ENCODE measurements at places on chromosomes 13 and 19.

- DNase-seq, result no peak
Measured at GRCh38 chr19:30968210-30968609, 381.0 kb downstream of the TSHZ3 start.

- DNase-seq, result no peak
Measured at GRCh38 chr13:24074678-24075077, 85.8 kb upstream of the SPATA13 start.

GRCh38 chr19:35178701-35179100, 24.2 kb downstream of the FXYD5 start:
- no peak for DNase-seq

GRCh38 chr19:28519952-28520861, 692.7 kb downstream of the UQCRFS1 start:
- DNase-seq, result no peak

GRCh38 chr19:43957891-43958290, 6.9 kb downstream of the ZNF221 start:
- no peak for DNase-seq

- DNase-seq, result no peak
Measured at GRCh38 chr13:97307118-97307881, 85.2 kb downstream of the MBNL2 start.

DNA sequence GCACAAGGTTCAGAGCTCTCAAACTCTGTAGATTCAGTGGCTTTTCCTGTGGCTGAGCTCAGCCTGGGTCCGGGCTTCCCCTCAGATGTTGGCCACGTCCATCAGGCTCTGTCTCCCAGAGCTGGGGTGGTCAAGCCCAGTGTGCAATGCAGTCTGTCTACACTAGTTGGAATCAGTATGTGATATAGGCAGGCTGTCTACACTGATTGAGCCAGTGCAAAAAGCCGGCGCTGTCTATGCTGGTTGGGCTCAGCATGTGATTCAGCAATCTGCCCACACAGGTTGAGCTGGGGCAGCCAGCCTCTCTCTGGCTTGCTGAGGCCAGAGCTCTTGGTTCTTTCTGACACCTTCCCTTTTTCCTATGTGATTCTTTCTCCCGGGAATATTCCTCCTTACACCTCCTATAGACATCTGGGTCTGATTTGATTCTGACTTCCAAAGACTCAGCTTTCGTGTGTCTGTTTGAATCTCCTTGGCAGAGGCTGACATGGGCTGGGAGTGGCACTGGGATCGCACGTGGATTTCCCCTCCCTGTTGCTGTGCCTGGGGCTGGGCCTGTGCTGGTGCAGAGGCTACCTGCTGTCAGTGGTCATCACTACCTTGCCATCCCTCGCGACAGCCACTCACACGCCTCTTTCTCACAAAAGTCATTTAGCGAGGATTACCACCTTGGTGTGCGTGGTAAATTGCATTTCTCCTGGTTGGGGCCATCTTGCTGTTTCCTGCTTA, 9.3 kb downstream of the CHST8 start:
- DNase-seq, result no peak

- no peak for DNase-seq
Measured at GRCh38 chr13:18954254-18954653, 227.4 kb downstream of the TUBA3C start.

GRCh38 chr13:59178344-59178743, 985.4 kb downstream of the DIAPH3 start:
- DNase-seq, result no peak

DNA sequence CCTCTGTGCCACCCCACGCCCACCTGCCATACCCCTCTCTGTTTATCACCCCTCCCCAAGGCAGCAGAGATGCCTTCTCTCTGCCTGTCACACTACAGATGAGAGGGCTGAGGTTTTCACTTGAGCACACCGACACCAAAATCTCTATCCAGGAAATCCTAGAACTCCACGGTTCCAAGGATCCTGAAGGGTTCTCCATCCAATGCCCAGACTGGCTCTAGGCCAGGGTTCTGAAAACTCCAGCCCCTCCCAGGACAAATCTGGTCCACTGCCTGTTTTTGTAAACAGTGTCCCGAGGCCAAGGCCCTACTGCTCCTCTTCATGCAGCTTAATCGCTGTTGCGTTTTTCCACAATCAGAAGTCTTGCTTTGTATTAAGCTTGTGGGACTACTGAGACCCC, 20.1 kb downstream of the TLE2 start:
- no peak for DNase-seq

DNA sequence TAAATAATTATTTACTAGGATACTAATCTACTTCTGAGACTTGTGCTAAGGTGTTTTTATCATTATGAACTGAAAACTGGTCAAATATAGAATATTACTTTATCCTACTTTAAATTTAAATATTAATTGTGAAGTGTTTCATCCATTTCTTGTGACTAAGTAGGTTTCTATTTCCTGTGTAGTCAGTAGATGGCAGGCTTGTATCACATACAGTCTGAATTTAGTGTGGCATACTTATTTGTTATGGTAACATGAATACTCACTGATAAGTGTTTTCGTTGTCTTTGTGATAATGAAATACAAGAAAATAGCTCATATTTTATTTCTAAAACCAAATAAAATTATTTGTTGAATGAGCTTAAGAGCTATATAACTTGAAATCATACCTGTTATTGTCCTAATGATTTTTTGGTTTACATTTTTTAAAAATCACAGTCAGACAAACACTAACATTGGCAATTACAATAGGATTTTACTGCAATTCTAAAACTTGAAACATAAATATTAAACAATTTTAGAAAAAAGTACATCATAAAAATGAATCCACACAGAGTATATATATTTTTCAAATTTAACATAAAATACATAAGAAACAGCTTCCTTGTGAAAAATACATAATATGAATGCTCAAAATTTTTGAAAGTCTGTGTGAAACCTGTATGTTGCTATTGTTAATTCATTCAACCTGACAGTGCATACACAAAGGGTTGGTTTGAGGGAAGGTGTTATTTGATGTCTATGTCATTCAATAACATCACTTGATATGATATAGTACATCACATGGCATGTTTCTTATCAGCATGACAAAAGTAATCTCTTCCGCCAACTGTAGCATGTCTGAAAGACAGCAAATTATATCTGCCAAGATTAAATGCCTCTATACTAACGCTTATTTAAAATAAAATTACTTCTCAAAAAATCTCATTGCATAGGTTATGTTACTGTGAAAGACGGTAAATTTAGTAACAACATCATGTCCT, 904.8 kb upstream of the PCDH20 start:
- DNase-seq, result peak; percentile 2

- no peak for DNase-seq
Measured at GRCh38 chr13:100512422-100512821, 76.2 kb downstream of the GGACT start.

DNA sequence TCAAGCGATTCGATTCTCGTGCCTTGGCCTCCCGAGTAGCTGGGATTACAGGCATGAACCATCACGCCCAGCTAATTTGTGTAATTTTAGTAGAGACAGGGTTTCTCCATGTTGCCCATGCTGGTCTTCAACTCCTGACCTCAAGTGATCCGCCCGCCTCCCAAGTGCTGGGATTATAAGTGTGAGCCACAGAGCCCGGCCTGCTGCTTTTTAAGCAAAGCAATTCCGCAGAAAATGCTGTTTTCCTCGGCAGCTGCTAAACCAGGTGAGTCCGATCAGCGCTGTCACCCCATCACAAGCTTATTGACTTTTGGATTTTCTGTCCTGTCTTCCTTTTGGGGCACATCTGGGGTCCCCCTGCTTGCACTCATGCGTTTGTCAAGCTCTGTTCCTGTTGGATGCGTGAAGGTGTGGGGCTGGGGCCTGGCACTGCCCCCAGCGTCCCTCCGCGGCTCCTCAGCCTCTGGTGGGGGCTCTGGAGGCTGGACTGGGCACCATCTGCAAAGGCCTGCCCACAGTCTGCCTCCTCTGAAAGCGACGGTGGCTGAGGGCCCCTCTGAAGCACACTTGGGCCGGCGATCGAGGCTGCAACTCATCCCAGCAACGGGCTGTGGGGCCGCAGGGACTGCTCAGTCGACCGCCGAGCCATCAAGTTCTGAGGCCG, 25.7 kb downstream of the CEBPG start:
- DNase-seq, result no peak

- no peak for DNase-seq
Measured at GRCh38 chr19:40594255-40594654, 6.9 kb upstream of the LTBP4 start.

GRCh38 chr13:20001366-20002190, 43.1 kb downstream of the ZMYM2 start:
- no peak for DNase-seq

DNA sequence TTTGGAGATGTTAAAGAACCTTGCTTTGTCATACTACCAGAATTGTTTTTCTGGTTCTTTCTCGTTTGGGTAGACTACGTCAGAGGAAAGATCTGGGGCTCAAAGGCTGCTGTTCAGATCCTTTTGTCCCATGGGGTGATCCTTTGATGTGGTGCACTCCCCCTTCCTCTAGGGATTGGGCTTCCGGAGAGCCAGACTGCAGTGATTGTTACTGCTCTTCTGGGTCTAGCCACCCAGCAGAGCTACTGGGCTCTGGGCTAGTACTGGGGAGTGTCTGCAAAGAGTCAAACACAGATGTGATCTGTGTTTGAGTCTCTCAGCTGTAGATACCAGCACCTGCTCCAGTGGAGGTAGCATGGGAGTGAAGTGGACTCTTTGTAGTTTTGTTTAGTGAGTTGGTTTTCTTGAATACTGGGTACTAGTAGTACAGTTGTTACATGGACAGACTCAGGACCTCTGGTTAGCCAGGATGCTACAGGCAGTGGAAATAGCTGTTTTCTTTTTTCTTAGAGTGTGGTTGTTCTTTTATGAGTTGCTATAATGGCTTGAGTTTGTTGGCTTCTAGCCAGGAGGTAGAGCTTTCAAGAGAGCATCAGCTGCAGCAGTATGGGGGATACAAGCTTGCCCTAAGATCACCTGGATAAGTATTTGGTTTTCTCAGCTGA, 34.4 kb downstream of the DNAJC15 start:
- DNase-seq, result peak; percentile 31

GRCh38 chr13:114111577-114111976, 20.8 kb downstream of the RASA3 start:
- DNase-seq, result no peak

DNA sequence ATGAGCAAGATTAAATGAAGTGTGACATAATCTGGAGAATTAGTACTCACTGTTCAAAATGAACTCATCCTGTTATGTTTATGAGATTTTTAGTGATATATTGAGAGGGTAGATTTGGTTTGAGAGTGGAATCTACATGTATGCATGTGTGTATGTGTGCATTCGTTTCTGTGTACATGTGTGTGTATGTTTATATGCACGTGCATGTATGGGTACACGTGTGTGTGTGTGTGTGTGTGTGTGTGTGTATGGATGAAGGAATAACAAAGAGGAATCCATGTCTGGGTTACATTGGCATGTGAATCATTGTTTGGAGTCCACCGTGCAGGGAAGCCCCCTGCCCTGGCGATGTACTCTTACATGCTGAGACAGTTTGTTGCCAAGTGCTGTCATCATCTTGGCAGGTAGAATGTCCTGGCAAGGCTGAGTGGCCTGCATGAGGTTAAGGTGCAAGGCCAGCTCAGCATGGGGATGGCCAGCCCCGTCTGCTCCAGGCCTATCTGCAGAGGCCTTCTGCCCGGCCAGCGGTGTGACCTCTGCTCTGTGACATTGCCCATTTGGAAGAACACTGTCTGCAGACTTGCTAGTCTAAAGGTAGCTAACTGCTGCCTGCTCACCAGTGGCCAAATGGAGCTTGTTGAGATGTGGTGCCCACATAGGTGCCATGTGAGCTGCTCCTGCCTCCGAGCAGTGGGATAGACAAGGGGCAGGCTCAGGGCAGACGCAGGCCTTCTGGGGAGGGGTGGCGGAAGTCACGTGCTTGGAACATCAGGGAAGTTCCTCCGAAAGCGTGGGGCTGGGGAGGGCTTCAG, 222.3 kb downstream of the TEX29 start:
- no peak for DNase-seq

DNA sequence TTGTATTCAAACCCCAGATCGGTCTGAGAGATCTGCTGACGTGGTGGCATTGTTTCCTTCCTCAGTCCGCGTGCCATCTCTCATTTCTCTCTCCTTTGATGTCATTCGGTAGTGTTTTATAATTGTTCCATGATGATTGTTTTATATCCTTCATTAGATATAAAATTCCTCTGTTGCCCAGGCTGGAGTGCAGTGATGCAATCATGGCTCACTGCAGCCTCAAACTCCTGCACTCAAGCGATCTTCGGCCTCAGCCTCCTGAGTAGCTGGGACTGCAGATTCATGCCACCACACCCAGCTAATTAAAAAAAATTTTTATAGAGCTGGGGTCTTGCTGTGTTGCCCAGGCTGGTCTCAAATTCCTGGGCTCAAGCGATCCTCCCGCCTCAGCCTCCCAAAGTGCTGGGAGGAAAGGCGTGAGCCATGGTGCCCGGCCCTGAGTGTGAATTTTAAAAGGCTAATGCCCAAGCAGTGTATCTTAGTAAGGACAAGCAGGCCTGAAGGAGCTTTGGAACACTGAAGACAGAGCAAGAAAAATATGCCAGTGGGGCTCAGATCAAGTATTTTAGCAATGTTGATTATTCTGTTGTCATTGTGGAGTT, 5.3 kb downstream of the ZNF57 start:
- no peak for DNase-seq

DNA sequence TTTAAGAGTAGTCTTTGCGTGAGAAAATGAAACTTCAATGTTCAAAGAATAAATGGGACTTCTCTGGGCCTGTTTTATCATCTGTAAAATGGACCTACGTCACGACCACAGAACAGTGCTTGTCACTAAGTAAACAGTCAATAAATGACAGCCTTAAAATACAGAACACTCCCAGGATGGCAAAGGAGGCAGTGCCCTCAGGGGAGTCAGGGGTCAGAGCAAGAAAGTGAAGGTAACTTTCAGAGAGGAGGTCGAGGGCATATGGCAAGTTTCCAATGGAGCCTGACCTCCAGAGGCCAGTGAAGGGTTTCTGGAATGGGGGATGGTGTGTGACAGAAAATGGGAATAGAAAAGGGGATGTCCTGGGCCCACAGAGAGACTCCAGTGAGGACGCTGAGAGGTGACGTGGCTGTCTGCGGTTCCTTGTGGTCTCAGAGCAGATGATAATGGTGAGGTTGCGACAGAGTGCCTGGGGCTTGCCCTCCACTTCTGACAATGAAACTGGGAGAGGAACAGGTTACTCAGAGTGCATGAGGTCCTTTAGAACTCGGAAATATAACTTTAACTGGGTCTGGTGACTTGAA, 91.8 kb downstream of the UBL3 start:
- no peak for DNase-seq

- peak; percentile 59 for DNase-seq
Measured at GRCh38 chr13:41827507-41828213, 133.2 kb downstream of the VWA8 start.

DNA sequence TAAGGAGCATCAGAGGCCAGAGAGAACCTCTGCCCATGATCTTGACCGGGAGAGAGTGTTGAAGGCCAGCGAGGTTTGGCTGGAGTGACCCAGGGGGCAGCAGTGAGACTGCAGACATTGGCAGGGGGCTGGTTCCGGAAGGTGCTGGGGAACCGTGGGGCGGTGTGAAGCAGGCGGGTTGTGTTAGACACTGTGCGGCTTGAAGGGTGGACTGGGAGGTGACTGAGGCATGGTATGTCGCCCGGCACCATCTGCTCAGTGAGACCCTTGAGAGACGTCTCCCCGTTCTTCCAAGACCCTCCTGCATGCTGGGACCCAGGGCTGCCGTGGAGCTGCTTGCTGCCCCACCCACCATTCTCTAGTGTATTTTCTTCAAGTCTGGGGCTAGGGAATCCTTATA, 24.6 kb downstream of the CARM1 start:
- no peak for DNase-seq
